ENCODE measurements at places on chromosomes 12 and 14.

- no peak overlapping the region for H3K4me3 ChIP-seq
- no peaks in the 10 kb centered on the region for H3K27me3 ChIP-seq
- H3K27ac ChIP-seq = peak overlapping the region; percentile 86
Measured at GRCh38 chr12:27194644-27195043, 49.4 kb upstream of the STK38L start.

GRCh38 chr12:56628671-56629458 is 1.3 kb downstream of the BAZ2A start:
- H3K36me3 ChIP-seq = peaks cover 10% of the 10 kb centered on the region
- peak overlapping the region; percentile 99 for H3K4me3 ChIP-seq
- no peaks in the 10 kb centered on the region for H3K27me3 ChIP-seq
- H3K4me1 ChIP-seq = peaks cover 69% of the 10 kb centered on the region
- DNase-seq = peak; percentile 81

DNA sequence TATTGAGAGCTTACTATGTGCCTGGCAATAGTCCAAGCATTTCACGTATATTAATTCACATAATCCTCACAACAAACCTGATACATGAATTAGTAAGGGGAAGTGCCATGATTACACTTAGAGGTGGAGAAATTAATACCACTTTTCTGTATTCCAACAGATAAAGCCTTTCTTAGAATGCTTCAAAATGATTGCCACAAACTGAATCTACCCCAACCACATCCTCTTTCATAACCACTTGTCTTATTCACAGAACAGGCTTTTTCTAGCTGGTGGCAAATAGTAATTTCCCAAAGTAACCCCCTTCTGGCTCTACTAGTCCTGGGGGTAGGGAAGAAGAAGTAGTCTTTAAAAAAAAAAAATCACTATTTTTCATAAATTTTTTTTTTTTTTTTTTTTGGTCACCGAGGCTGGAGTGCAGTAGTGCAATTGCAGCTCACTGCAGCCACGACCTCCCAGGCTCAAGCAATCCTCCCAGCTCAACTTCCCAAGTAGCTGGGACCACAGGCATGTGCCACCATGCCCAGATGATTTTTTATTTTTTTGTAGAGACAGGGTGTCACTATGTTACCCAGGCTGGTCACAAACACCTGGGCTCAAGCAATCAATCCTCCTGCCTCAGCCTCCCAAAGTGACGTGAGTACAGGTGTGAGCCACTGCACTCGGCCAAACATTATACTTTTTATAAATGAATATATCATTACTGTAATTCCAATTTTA is 59.0 kb upstream of the ARID2 start:
- peaks cover 45% of the 10 kb centered on the region for H3K4me1 ChIP-seq
- peak overlapping the region; percentile 70 for H3K27ac ChIP-seq
- no peak for DNase-seq
- H3K36me3 ChIP-seq = no peaks in the 10 kb centered on the region
- H3K27me3 ChIP-seq = no peaks in the 10 kb centered on the region
- H3K4me3 ChIP-seq = no peak overlapping the region

DNA sequence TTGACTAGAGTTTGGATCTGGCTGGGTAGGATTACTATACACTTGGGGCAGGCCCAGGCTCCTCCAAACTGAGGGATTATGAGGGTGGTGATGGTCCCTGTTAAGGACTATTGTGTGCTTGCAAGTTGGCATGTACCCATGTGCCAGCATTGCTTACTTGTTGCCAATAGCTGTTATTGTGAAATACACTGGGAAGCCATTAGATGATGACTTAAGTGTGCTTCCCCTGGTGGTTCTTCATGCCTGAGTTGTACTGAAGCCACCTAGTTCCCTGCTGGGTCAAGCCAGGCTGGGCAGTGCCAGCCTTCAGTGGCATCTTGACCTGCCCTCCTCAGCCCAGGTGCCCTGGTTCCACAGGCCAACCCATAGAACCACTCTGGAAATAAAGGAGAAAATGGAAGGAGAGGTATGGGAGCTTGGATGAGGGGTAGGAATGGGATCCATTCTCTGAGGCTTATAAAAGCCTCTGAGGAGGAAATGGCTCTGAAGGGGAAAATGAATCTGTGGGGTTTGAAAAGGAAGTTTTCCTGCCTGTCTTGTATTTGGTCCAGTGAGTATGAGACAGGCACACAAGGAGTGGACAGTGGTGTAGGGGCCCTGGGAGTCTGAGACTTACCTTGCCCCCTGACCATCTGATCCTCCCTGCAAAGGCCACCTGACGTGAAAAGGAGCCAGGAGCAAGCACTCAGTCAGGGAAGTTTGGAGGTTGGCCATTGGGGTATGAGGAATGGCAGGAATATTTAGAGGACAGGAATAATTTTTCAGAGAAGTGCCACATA is 724 bp downstream of the LTB4R start:
- peaks cover 21% of the 10 kb centered on the region for H3K27me3 ChIP-seq
- peak overlapping the region; percentile 79 for H3K27ac ChIP-seq
- peaks cover 5% of the 10 kb centered on the region for H3K36me3 ChIP-seq
- no peak for DNase-seq

GRCh38 chr12:31627456-31628054 is 31.9 kb upstream of the ETFBKMT start:
- no peaks in the 10 kb centered on the region for H3K27me3 ChIP-seq
- H3K4me1 ChIP-seq = peaks cover 18% of the 10 kb centered on the region
- no peak for DNase-seq
- H3K27ac ChIP-seq = no peak overlapping the region
- H3K36me3 ChIP-seq = no peaks in the 10 kb centered on the region

All from sigmoid colon (tissue), 7 donors.